ENCODE measurements at places on chromosomes 13 and 19.

GRCh38 chr13:30774214-30774730 lies 38.9 kb downstream of the ALOX5AP start:
- DNase-seq, result no peak

- no peak for DNase-seq
Measured at GRCh38 chr13:58329746-58330145, 698.2 kb downstream of the PCDH17 start.

DNA sequence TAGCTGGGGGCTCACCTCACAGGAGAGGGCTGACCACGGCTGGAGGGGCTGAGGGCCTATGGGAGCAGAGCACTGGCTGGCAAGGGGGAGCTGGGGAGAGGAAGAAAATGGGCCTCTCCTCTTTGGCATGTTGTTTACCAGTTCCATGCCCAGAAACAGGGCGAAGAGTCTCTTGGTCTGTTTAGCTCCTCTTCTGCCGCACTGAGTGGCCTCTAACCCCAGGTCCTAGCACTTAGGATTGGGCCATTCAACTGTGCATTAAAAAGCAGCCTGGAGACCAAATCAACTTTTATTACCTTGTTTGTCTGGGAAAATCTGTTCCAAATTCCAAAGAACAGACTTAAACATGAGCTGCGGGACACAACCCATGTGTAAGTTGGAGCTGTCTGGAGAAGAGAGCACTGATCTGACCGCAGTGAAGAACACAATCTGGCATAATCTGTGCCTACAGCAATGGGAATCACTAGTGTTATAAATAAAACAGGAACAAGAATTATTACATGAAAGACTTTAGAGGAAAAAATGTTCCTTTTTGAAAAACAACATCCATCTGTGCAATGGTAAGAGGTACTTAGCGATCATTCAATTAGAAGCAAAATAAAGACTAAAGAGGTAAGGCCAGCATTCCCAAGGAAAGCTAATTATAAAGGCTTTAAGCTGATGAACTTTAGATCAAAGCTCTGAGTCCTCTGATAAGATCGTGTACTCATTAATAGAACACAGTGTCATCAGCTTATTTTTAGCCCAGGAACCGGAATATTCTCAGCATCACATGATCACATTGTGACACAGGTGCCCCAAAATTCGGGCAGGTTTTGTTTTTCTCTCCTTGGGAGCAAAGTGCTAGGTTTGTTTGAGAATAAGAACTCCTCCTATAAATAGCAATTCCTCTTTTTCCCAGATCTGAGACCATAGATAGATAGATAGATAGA lies 243.2 kb downstream of the COL4A1 start:
- no peak for DNase-seq

- no peak for DNase-seq
Measured at GRCh38 chr19:6187374-6187773, 51.9 kb downstream of the ACSBG2 start.

- peak; percentile 17 for DNase-seq
Measured at GRCh38 chr13:97567510-97568243, 133.7 kb downstream of the RAP2A start.

GRCh38 chr19:51253088-51253806 lies 2.4 kb downstream of the SIGLECL1 start:
- DNase-seq, result no peak
